B cell (primary cell): ENCODE measurements at places on chromosomes 6 and 20.
A peak's percentile ranks its signal among the peaks of the same experiment; 100 is the strongest.

GRCh38 chr6:108029226-108029921, 45.2 kb downstream of the OSTM1 start:
- DNase-seq, result no peak

DNA sequence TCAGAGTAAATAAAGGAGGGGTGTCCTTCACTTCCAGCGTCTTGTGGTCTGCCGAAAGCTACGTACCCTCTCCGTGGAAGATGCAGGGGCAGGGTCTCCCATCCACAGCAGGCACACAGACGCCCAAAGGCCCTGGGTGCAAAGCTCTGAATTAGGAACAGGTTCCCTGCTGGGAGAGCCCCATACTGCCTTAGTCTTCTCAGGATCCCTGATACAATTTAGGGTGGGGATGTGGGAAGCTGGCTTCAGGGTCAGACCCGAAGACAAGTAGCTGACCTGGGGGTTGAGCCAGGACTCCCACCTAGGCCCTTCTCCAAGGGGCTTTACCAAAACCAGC, 74.1 kb downstream of the TTLL2 start:
- DNase-seq, result no peak

DNA sequence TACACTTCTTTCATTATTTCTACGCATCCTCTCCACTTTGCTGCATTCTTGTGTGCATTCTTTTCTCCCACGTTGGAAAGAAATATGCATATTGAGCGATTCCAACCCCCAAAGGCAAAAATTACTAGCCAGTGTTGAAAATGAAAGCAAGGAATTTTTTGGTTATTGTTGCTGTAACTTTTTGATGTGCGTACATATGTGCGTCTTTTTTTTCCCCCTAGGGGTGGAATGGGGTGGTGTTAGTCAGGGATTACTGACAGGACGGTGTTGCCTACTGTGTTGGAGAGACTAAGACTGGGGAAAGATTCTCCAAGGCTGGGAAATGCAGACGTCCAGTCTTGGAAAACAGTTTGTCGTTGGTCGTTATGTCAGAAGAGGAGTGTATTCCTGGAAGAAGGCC, 44.2 kb upstream of the ESR1 start:
- DNase-seq, result no peak

GRCh38 chr6:11007715-11008608, 36.1 kb downstream of the ELOVL2 start:
- DNase-seq, result no peak

DNA sequence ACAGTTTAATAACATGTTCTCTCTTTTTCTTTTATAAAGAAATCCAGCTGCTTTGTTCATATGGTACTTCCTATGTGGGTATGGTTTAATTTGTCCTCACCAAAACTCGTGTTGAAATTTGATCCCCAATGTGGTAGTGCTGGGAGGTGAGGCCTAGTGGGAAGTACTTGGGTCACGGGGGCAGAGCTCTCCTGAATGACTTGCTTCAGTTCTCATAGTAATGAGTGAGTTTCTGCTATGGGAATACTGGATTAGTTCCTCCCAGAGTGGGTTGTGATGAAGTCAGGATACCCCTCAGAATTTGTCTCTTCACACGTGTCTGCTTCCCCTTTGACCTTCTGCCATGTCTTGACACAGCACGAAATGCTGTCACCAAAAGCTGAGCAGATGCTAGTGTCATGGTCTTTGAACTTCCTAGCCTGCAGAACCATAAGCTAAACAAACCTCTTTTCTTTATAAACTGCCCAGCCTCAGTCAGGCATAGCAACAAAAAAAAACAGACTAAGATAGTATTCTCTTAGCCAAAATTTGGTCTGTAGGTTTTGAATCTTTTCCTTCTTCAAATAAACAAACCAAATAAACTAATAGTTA, 87.8 kb upstream of the HS3ST5 start:
- DNase-seq, result no peak

- no peak for DNase-seq
Measured at GRCh38 chr6:4031442-4031841, 47.5 kb downstream of the FAM217A start.

- no peak for DNase-seq
Measured at GRCh38 chr6:4371207-4371921, 236.0 kb upstream of the ECI2 start.

- DNase-seq, result no peak
Measured at GRCh38 chr6:92109256-92109655, 1310.1 kb downstream of the EPHA7 start.

GRCh38 chr6:124722141-124722878, 239.9 kb upstream of the RNF217 start:
- no peak for DNase-seq

DNA sequence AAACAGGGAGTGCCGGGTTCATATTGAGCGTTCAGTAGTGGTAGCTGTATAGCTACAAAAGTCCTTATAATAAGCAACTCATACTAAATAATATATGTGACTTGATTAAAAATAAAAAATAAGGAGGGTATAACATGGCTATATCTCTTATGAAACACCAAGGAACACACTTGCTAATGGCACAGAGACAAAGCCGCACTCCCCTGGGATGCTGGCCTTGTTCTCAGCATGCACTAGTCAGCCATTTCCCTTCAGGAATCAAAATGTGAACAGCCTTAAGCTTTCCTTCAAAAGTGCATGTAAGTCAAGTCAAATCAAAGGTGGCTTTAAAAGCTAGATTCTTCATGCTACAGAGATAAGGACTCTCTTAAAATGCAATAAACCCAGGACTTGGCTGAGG, 9.4 kb downstream of the HMGCLL1 start:
- no peak for DNase-seq

DNA sequence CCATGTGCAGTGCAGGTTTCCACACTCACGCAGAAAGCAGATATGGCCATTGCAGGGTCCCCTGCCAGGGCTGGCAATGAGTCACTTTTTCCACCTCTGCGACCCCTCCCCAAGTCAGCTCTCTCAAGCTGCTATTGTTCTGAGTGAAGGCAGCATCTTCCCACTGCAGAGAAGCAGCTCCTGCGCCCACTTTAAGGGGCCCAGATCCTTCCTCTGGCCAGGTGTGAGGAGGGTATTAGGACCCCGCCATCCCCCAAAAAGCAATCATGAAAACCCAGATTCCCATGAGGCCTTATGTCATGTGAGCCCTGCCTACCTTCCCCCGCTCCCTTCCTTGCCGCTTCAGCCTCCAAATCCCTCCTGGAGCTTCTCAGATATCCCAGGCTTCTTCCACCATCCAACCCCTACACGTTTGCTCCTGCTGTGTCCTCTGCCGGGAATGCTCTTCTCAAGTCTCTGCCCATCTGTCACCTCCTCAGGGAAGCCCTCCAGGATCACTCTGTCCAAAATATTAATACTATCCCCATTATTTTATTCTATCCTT, 220.3 kb downstream of the NFATC2 start:
- no peak for DNase-seq

- peak; percentile 75 for DNase-seq
Measured at GRCh38 chr20:49712996-49713752, 504 bp downstream of the B4GALT5 start.

DNA sequence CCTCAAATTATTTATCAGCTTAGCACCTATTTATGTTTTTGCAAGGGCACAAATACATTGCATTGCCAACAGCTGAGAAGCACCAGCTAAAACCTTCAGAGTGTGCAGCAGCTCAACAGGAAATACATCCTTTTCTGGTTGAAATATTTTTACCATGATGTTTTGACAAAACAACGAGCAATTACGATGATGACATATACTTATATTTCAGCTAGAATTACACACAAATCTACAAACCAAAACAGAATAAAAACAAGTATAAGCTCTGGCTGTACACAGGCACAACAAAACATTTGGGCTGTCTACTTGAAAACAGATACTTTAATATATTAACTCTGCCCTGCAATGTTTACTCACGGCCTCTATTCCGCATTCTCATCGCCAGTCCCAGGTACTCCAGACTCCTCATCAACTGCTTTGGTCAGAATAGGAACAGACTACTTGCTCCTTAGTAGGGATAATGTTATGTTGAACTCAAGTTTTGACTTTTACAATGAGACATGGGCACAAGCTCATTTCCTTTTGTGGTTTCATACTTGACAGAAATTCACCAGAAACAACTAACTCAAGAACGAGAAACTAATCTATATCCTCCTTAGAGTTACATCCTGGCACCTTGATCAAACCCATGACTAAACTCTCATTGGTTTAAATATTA, 377.6 kb downstream of the ESR1 start:
- peak; percentile 42 for DNase-seq

DNA sequence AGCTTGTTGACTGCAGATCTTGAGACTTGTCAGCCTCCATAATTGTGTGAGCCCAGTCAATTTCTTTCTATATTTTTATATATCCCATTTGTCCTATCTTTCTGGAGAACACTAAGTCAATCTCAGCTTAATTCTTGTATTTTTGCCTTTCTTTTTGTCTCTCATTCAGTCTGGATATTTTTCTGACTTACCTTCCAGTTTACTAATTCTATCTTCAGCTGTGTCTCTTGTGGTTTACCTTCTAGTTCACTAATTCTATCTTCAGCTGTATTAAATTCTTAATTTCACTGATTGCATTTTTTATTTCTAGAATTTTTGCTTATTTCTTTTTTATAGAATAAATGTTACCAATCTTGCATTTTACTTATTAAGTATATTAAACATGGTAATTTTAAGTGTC, 17.8 kb upstream of the RFX6 start:
- no peak for DNase-seq

GRCh38 chr6:63936399-63936798, 300.8 kb downstream of the PHF3 start:
- DNase-seq, result no peak
